Right ventricle myocardium superior (tissue), 1 donor: ENCODE measurements at places on chromosomes 13 and 19.

DNA sequence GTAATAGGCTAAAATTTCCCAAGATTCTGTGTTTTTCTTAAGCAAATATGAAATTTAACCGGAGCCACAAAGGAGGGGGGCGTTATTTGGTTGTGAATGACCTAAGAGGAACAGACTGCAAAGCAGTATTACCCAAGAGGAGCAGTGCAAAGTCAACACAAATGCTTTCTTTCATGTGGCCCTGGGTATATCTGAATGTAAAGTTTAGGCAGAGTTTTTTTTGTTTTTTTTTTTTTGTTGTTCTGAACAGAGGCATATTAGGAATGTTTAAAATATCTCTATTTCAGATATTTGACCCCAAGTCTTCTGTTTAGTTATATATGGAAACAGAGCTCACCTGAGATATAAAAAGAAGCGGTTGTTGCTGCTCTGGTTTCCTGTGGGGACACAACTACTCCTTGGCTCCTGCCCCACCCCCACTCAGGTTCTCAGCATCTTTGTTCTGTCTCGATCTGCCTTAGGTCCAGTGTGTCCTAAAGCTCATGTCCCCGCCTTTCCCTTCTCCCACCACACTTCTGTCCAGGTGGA lies 220.7 kb downstream of the RFC3 start:
- no peak for DNase-seq

DNA sequence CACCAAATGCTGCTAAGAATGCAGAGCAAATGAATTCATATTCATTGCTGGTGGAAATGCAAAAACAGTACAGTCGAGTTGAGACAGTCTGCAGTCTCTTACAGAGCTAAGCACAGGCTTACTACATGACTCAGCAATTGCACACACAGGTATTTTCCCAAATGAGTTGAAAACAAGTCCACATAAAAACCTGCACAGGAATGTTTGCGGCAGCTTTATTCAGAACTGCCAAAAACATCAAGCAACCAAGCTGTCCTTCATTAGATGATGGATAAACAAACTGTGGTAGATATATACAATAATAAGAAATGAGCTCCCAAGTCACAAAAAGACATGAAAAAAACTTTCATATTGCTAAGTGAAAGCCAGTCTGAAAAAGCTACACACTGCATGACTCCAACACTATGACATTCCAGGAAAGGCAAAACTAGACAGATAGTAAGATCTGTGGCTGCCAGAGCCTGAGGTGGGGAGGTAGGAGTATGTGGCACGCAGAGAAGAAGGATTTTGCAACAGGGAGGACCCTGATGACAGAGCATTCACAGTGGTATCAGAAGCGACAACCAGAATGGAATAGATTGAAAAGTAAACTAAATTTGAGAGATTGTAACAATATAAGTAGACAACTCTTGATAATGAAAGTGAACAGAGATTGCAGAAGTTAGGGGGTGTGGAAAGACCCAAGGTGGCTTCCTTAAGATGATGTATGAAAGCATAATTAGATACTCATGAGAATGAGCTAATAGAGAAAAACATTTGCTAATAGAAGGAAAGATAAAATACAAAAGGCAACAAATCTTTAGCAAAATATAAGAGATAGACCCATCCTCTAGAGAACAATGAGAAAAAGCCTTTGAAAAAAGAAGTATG lies 52.7 kb downstream of the TSC22D1 start:
- no peak for DNase-seq

GRCh38 chr13:50846861-50847475 lies 3.5 kb upstream of the DLEU7 start:
- no peak for DNase-seq

DNA sequence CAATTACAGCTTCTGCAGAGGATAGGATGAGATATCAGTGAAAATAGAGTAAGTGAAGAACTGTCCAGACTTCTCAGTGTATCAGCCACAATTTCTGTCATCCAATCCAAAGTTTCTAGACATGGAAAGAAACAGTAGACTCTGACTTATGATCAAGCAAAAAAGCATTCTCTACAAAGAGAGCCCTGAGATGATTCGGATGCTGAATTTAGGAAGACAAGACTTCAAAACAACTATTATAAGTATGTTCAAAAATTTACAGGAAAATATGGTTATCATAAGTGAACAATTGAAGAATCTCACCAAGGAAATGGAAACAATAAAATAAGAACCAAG lies 238.2 kb upstream of the IRS2 start:
- no peak for DNase-seq

DNA sequence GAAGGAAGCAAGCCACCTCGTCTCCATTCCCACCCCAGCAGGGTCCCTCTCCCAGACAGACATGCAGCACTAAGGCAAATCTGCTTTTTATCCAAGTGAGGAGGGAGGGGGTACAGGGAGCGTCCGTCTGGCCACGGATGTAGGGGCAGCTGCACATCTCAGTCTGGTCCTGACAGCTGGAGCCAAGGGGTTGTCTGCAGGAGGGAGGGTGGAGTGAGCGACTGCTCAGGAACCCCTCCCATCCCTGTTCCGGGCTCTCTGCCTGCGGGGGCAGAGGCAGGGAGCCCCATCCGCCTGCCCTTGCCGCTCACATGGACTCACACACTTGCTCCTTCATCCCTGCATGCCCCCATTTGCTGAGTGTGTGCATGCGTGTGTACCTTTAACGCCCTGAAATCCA lies 2.5 kb downstream of the TMEM190 start:
- DNase-seq, result no peak

DNA sequence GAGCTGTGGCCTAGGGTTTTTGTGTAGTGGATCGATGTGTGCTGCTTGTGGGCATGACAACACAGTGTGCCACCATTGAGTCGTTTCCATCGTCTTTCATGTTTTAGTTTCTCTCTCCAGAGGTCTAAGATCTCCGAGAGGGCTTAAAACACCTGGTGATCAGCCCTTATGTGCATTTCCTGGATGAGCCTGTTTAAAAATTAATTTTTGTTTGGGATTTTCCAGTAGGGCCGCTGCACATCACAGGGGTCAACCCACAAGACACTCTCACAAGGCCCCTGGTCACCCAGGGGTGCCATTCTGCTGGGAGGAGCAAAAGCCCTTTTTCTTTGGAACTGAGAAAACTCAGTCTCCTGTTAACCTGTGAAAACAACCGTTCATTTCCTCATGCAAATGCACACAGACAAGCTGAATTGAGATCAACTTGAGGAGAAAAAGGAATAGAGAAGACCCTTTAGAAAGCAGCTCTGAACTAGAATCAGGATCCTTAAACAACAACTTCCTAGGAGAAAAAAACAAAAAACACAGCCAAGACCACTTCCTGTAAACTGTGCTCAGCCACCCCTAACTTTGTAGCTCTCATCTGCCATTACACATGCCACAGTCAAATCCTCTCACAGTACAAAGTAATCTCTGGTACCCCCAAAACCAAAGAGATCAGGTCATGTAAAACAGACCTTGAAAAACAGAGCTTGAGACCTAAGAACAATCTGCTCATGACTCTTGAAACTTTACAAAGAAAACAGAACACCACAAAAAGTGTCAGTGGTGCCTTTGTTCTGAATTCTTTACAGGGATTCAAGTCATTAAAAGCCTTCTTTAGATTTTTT lies 8.3 kb upstream of the MTRF1 start:
- DNase-seq, result no peak

DNA sequence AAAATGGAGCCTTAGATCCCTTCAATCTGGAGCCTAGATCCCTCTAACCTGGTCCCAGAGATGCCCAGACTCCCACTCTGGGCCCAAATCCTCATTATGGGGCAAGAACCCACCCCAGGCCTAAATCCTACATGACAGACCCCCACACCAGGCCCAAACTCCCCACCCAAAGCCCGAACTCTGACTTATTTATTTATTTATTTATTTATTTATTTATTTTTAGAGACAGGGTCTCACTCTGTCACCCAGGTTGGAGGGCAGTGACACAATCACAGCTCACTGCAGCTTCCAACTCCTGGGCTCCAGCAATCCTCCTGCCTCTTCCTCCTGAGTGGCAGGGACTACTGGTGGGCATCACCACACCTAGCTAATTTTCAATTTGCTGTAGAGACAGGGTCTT lies 12.0 kb downstream of the FBN3 start:
- no peak for DNase-seq

GRCh38 chr13:47303626-47304025 lies 406.8 kb upstream of the HTR2A start:
- DNase-seq, result no peak

DNA sequence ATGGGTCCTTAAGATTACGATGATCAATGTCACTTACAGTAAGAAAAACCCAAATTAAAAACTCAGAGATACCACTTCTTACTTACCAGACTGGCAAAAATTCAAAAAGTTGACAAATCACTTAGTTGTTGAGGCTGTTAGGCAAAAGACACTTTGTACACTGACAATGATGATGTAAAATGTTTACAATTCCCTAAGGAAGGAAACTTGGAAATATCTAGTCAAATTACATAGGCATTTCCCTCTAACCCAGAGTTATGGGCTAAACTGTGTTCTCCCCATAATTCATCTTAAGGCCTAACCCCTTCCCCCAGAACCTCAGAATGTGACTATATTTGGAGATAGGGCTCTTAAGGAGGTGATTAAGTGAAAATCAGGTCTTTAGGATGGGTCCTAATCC lies 12.0 kb downstream of the TGDS start:
- DNase-seq, result no peak

- DNase-seq, result no peak
These were observed at the start of gene MYO16 for GRCh38 chr13:108629181-108629752. Gene MYO16 (plus strand): TSS chr13:108629611. CDS start chr13:108629845, 234 bp downstream.

- no peak for DNase-seq
These were observed 161.4 kb upstream of the SPRY2 start for GRCh38 chr13:80502359-80502758.

DNA sequence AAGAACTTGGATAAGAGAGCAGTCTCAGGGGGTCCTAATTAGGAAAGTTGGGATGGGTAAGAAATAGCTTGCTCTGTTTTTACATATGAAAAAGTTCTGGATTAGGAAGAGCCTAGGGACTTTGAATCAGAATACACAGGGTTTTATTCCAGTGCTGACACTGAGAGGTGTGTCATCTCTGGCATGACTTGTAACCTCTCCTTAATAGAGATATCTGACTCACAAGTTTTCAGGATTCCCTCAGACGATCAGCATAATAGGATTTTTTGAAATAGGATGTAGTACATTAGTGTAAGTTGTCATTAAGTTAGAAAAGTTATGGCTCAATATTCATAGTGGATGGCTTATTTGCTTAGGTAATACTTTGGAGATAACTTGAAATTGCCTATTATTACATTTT lies 555.2 kb upstream of the MIR17HG start:
- no peak for DNase-seq

GRCh38 chr13:100388923-100389322 lies 199.7 kb downstream of the GGACT start:
- DNase-seq, result no peak

GRCh38 chr13:85313761-85314503 lies 485.3 kb downstream of the SLITRK6 start:
- no peak for DNase-seq

DNA sequence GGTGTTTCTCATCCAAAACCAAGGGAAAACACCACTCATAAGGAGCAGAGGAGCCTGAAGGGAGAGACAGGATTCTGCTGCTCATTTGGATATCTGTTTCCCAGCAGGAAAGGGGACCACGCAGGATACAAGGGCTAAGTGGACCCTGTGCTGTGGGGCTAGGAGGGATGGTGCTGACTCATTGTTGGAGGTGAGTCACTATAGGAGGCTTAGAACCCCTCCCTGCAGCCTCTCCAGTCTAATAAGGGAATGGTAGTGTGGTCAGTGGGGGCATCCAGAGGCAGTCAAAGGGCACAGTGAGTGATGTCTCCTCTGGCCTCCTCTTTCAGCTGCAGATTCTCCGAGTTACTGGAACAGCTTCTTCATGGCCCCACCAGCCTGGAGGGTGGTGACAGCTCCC lies 442.3 kb downstream of the TUBA3C start:
- DNase-seq, result no peak

DNA sequence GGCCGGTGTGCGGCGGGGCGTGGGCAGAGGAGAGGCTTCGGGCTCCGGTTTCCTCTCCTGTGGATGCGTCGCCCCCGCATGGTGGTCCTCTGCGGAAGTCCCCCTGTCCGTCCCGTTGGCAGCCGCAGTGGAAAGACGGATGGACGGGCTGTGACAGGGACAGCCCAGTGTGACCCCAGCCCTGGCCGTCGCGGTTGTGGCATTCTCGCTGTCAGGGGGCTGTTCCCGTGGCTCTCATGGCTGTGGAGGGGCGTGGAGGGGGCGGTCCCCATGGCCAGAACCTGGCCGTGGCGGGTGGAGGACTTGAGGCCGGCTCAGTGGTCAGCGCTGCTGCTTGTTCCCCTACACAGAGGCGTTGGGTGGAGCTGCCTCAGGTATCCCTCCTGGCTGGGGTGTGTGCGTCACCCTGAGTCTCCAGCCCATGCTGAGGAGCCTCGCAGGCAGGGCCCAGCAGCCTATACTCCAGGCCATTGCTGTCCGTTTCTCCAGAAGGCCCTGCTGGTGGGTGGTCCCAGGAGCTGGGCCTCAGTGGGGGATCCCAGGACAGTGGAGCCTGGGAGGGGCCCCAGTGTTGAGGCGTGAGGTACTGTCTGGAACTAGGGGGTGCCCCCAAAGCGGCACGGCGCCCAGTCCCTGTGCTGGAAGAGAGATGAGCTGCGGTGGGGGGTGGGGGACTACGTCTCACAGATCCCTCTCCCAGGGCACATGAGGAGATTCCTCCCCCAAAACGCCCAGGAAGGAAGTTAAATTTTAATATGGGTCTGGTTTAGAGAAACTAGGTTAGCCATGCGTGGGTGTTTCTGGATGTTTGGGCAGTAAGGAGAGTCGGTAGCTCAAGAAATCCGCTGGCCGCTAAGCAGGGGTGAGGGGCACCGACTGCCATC lies 20.3 kb downstream of the CSNK1G2 start:
- DNase-seq, result no peak

DNA sequence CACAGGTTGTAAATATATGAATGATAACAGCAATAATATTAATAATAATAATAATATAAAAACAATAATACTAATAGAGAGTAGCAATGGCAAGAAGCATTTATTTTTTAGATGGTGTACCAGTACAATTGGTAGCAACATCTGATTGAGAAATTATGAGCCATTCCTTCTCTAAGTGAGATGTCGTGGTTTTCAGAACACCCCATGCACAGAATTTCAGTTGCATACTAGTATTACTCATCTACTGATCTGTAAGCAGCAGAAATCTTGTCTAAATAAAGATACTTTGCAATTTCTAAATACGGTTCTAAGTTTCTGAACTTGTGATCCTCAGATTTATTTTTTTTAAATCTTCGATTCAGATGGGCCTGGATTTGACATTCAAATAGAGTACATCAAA lies 788.0 kb upstream of the ATXN8OS start:
- no peak for DNase-seq

GRCh38 chr13:108212886-108213285 lies 2.5 kb downstream of the LIG4 start:
- no peak for DNase-seq

- no peak for DNase-seq
These were observed 20.4 kb upstream of the TNFSF13B start for GRCh38 chr13:108249150-108249549.
